NCI-H2171 treated with DMSO at 0.1 percent for 48 hours (cell line): ENCODE measurements at places on chromosomes 7 and 10.

GRCh38 chr10:95394161-95394880, 103.5 kb upstream of the PDLIM1 start:
- DNase-seq: peak; percentile 66

GRCh38 chr7:25725451-25725850, 426.5 kb upstream of the NFE2L3 start:
- DNase-seq: no peak

GRCh38 chr7:106978425-106979420, 65.8 kb upstream of the PRKAR2B start:
- no peak for DNase-seq

DNA sequence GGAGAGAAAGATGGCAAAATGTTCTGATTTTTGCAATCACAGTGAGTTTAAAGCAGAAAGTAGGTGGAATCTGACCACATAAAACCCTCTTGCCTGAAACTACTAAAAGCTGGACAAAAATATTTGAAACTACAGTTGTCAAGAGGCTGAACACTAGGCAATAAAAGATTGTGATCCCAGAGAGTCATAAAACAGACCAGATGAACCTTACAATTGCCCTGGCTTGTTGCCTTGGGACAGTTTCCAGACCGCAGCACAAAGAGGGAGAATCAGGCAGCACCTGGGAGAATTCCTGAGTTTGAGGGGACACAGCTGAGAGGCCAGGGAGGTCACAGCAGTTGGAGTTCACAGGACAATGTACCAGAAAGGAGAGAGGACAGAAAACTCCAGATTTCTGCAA, 107.3 kb upstream of the NANOS1 start:
- DNase-seq: no peak
